NK-92 treated with Interleukin-12 subunit alpha and Interleukin-12 subunit beta, amount 100 ng/mL, for 24 hours (cell line): ENCODE measurements at places on chromosomes 12 and 14.

- no peak for DNase-seq
Observed at GRCh38 chr12:14952299-14952921, 9.0 kb downstream of the ARHGDIB start.

GRCh38 chr12:113096675-113097461 lies 38.7 kb downstream of the RASAL1 start:
- no peak for DNase-seq

GRCh38 chr12:24896171-24896570 lies 52.7 kb downstream of the BCAT1 start:
- DNase-seq: no peak

- no peak for DNase-seq
Observed at GRCh38 chr14:20262642-20263128, 23.6 kb downstream of the OR11H4 start.

GRCh38 chr14:100108042-100108825 lies 43.0 kb downstream of the EVL start:
- peak; percentile 53 for DNase-seq

DNA sequence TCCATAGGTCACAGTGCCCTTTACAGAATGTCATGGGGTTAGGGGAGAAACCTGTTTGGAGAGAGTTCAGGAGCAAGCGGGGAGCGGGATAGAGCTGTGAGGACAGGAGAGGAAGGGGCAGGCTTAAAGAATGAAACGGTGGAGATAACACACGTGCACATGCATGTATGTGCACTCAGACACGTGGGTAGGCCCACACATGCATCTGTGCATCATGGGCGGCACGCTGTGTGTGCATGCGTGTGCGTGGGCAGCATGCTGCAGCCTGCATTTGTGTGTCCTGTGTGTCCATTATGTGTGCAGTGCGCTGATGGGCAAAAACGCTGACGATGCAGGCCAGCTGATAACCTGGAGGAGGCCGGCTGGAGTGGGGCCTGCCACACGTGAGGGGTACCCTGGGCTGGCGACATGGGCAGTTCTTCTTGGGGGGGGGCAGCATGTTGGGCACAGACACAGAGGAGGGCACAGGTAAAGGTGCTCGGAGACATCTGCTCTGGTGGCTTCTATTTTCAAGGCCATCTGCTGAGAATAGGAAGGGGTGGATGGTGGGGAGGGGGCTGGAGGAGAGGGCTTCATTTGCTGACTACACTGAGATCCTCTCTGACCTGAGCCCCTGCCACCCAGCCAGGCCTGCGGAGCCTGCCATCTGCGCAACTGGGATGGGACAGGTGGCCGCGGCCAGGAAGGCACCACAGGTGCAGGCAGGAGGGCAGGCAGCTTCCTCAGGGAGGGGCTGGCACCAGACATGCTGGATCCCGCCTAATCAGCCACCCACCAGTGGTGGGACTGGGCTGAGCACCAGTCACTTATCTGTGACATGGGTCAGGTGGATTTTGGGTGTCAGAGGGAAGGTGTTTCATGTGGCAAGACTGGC lies 4.6 kb upstream of the ANKRD9 start:
- DNase-seq: no peak

DNA sequence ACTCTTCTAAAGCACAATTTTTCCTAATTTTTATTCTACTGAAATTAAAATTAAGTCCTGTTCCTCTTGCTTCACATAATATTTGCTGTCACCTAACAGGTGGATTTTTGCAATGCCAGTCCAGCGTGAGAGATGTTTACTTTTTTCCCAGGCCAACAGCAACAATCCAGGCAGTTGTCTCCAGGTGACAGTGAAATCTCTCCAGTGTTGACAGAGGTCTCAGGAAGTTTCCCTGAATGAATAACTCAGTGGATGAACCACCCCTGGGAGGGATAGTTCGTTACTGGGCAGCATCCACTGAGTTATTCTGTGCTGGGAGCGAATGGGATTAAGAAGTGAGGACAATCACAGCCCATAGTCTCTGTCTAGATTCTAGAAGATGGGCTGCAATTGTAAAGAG lies 7.1 kb upstream of the NT5DC3 start:
- no peak for DNase-seq

DNA sequence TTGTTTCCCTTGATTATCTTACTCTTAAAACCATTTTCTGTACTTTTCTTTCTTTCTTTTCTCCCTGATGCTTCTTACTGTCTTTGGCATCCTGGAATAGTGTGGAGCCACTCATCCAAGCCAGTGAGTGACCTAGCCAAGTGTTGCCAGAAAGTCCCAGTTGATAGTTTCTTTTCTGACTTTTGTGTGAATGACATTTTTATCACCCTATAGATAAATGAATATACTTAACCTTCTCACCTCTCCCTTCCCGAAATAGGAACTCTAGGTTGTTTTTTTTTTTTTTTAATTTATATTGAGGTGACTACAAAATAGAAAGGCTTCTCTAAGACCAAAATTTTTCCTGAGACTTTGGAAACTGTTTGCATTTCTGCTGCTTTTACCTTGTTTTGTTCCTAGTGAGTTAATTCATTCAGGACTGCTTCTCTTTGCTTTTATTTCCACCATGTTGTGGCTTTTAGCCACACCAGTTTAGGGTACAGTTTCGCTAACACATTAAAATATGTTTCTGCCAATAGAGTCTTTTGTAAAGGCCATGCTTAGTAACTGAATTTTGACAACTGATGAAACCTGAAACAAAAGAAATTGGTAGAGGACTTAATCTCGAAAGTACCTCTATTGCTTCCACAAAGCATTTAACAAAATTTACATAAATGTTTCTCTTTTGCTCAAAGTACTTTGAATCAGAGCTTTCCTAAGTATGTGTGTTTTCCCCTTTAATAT lies 194.6 kb downstream of the ERC1 start:
- DNase-seq: no peak

GRCh38 chr14:52351233-52352060 lies 37.3 kb downstream of the PTGER2 start:
- peak; percentile 12 for DNase-seq

DNA sequence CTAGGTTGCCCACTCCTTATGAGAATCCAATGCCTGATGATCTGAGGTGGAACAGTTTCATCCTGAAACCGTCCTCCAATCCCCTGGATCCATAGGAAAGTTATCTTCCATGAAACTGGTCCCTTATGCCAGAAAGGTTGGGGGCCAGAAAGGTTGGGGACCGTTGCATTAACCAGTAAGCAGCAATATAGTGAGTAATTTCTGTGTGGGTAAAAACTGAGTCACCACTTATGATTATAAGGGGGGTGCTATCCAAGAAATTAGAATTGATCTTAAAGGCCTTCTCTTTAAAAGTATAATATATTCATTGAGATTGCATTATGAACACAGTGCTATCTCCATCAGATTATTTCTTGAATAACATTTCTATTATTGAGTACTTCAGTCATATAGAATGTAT lies 97.2 kb downstream of the PCNX1 start:
- DNase-seq: no peak

GRCh38 chr12:45568808-45569207 lies 160.7 kb upstream of the ARID2 start:
- no peak for DNase-seq
